ENCODE measurements at places on chromosomes 6 and 20.
A peak's percentile ranks its signal among the peaks of the same experiment; 100 is the strongest.

DNA sequence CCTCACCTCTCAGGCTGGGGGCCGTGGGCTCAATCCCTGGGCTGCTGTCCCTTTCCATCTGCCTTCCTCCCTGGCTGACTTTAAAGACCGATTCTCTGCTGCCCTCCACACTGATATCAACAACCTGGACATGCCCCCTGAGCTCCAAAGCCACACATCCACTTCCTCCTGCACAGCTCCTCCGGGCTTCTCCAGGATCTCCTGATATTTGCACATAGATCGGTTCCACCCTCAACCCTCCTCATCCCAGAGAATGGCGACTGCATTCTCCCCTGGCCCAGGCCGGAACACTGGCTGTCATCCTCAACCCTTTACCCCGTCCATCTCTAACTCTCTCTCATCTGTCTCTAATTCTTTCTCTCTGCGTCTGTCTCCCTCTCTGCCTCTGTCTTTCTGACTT, 21.0 kb upstream of the NOL4L start:
- no peak for DNase-seq

GRCh38 chr6:139539852-139540251, 165.4 kb upstream of the CITED2 start:
- no peak for DNase-seq

DNA sequence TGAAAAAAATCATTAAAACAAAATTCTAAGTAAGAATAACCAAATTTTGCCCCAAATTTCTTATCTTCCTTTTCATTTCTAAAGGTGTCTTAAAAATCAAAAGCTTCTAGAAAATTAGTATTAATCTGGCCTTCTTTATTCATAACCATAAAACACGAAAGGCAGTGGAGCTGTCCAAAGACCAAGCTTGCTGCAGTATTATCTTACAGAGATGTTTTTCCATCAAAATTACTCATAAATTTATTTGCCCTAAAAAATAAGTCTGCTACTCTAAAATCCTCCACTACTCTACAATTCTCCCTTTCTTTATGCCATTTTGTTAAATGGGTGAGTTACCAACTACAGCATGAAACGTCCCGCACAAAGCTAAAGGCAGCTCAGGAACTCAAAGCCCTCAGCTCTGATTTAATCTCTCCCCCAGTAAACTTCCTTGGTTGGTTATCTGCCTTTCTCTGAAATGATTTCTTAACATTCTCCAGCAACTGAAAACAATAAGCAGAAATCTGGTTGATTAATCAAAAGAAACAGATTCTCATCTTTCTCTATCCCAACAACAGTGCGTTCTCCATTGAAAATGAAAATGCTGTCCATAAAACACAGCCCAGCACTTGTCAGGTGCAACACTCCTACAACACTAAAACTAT, 2.1 kb downstream of the USP49 start:
- DNase-seq = no peak

GRCh38 chr20:44137266-44137801, 49.7 kb downstream of the JPH2 start:
- no peak for DNase-seq

DNA sequence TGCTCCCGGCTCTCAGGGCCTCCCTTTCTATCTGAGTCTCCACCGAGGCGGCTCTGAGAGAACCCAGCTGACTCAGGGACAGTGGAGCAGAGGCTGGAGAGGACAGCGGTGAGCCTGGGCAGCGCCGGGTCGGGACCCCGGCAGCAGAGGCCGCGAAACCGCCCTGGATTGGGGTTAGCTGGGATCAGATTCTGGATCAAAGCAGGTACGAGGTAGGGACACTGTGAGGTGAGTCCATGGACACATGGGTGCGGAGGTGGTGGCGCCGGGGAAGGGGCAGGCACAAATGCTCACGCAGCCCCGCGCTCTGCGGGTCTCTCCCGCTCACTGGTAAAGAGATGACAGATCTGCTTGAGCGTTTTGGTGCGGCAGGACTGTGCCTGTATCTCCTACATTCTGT, 146.4 kb upstream of the GGTLC1 start:
- DNase-seq = no peak

DNA sequence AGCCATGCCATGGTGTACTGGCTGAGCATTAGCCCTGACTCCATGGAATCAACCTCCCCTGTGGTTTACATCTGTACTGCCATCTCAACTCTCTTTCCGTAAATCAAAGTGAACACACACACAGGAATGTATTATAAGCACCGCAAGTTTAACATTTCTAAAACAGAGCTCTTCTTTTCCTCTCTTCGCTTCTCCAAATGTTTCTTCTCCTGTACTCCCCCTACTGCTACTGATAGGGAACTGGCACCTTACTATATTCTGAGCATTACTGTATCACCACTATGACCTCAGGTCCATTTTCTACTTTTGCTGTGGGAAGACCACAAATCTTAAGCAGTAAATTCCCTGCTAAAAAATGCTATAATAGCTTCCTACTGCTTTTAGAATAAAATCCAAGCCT, 101.2 kb downstream of the NUS1 start:
- no peak for DNase-seq

- no peak for DNase-seq
Observed at GRCh38 chr6:135087403-135087802, 32.8 kb upstream of the HBS1L start.

DNA sequence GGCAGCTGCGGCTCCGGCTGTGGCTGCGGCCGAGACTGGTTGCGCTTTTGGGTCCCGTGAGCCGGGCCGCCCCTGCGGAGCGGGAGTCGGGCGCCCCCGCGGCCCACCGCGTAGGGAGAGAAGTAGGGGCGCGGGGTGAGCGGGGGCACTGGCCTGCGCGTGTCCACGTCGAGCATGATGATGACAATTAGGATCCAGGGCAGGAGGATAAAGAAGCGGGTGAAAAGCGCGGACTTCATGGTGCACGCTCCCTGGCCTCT, 739 bp downstream of the B3GAT2 start:
- DNase-seq = no peak

DNA sequence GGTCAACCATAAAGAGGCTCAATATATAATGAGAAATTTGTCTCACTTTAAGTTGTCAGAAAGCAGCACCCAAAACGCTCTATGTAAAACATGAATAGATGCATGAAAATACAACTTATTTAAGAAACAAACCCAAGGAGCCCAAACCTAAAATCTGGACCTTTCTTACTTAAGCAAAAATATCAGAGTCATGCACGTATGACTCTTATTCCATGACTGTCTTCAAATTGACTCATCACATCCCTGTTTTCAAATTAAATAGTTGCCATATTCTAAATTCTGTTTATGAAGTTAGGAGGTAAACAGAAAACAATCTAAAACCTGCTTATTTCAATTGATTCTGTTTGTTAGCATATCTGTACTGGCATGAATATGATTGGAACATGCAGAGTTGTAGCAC, 42.1 kb downstream of the ANKRD6 start:
- no peak for DNase-seq

DNA sequence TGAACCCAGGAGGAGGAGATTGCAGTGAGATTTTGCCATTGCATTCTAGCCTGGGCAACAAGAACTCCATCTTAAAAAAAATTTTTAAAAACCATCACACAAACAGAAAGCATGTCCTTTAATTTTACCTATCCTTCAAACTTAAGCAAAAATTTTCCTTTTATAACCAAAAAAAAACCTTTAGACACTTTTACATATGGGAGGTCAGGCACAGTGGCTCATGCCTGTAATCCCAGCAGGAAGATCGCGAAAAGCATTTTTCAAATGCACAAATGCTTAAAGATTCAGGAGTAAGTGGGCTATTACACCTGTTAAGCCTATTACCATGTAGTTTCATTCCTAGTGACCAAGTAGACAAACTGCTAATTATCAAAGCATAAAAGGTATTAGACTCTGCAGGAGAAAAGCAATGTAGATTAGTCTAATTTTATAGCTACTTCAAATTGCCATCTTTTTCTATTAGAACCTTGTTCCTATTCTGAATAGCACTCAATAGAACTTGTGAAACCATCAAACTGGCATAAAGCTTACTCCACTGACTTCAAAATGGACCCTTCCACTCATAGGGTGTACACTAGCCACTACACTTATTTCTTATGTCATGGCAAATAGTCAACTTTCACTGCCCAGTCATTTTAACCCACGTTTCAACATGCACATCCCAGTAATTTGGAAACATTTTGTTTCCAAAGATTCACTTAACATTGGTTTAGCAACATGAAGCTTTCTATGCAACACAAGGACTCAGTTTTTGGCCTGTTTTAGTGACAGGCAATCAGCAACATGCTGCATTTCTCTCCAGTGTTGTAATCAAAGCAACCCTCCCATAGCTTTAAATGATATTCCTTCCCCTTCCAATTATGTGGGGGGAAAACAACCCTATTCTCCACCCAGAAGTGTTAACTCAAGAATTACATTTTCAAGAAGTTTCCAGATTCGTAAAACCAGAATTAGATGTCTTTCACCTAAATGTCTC, 4.0 kb downstream of the EEF1A1 start:
- no peak for DNase-seq

- peak; percentile 37 for DNase-seq
Observed at GRCh38 chr20:38840053-38840893, 34.8 kb downstream of the PPP1R16B start.

DNA sequence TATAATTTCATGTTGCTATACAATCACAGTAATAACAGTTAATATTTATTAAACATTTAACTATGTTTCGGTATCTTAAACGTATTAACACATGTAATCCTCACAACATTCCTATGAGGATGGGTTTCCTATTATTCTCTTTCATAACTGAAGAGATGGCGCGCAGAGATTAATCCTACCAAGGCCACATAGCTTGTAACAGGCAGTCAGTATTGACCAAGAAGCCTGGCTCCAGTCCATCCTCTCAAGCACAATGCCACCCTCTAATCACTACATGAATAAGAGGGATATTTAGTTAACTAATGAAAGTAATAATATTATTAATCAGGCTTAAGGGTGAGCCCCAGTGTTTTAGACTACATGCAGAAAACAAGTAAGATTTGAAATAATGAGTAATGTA, 149.7 kb upstream of the SIM1 start:
- no peak for DNase-seq

- DNase-seq = no peak
Observed at GRCh38 chr6:151702851-151703658, 104.4 kb upstream of the ESR1 start.

GRCh38 chr6:66238851-66239250, 531.8 kb upstream of the EYS start:
- no peak for DNase-seq

DNA sequence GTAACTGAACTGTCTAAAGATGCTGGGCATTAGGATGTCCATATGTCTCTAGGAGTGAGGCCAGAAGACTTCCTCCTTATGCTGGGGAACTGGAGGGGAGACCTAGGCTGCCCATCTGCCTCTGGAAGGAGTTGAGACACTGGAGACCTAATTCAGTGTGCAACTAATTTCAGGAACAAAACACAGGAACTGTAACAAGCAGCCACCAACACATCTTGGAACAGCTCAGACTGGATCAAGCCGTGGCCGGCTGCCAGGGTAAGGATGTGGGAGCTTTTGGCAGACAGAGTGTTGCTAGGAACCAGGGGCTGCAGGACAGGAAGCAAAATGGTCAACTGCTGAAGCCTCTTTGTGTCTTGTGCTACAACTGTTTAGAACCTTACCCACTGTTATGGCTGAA, 16.4 kb upstream of the MAS1 start:
- no peak for DNase-seq

- no peak for DNase-seq
Observed at GRCh38 chr20:63857764-63858392, 3.4 kb upstream of the ABHD16B start.

DNA sequence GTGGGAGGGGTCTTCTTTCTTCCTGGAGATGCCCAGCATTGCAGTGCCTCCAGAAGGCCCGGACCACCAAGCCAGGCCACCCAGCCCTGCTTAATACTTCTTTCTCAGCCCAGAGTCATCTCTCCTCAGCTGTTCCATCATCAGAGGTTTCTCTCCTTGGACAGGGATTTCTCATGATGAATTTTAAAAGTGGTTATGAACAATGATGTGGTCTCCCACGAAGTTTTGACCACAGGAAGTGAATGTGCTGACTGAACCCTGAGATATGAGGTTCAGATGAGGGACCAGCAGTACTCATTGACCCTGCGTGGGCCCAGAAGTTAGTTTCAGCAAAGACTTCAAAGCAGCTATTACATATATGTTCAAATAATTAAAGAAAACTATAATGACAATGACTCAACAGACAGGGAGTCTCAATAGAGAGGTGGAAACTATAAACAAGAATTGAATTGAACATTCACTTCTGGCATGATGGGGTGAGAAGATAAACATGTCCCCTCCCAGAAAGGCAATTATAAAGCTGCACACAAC, 114.5 kb upstream of the SLC22A16 start:
- no peak for DNase-seq

DNA sequence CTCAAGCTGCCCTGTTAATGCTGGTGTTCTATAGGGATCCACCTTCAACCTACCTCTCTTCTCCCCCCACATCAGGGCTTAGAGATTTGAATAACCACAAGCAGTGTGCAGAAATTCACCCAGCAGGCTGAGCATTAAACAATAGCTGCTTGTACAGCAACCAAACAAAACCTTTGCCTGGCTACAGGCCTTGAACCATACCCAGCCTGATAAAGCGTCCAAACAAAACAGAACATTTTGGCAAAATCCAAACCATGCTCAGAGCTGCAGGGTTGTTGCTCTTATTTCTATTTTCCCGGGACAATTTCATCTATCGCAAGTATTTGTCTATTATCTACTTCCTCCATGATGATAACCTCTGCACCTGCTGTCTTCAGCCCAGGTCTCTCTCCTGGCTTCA, 142.3 kb downstream of the UNC5CL start:
- DNase-seq = no peak

GRCh38 chr6:73733791-73734190, 37.8 kb downstream of the CD109 start:
- DNase-seq = no peak

GRCh38 chr20:22578221-22579118, 5.9 kb downstream of the FOXA2 start:
- no peak for DNase-seq

DNA sequence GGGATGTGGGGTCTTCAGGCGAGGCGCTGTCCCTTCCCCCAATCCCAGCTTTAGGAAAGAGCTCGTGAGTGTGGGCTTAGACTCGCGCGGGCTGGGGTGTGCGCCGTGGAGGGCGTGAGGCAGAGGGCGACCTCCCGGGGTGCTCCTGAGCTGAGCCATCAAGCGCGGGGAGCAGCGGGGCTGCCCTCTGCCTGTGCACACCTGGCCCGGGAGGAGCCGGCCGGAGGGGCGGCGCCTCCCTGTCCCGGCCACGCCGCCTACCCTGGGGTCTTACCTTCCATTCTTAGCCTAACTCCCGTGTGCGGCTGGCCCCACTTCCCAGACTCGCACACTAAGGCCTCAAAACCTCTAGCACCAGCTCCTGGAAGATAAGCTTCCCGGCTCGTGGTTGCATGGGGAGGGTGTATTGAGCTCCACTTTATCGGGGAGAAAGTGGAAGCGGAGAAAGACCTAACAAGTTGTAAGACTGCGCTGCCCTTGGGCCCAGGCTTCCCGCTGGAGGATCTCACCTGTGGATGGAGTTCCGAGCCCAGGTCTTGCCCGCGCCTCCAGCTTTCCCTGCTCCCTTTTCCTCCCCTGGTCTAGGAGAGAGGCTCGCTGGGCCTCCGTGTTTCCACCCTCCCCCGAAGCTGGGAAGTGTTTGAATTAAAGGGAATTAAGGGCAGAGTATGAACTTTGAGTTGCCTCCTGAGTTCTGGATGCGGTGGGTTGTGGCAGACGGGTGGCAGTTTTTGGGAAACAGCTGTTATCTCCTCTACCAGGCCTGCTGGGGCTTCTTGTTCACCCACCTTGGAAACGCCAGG, 1.2 kb downstream of the DNMT3B start:
- DNase-seq = no peak
